Activated CD4-positive, alpha-beta T cell treated with anti-CD3 and anti-CD28 coated beads, Interleukin-2, amount 50 U/mL, for 4 hours (primary cell): ENCODE measurements at places on chromosomes 2 and 18.

GRCh38 chr2:96848264-96848663 is 4.4 kb upstream of the ANKRD23 start:
- no peak for DNase-seq

GRCh38 chr2:163687217-163687616 is 48.6 kb downstream of the FIGN start:
- no peak for DNase-seq

DNA sequence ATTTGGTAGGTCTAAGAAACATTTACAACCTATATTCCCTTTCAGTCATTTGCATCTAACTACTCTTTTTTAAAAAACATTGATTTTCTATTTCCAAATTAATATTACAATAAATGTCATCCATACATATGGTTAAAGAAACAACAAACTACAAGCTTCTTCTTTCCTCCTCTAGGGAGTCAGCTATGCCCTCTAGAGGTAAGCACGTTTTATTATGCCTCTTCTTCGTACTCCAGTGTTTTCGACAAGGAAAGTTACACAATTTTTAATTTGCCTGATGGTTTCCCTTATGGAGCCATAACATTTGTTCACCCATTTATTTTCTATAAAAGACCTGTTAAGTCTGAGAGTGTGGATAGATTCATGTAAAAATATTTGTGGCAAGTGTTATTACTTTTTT is 183.4 kb upstream of the CDH7 start:
- no peak for DNase-seq

GRCh38 chr18:48354746-48355260 is 54.4 kb downstream of the ZBTB7C start:
- no peak for DNase-seq

DNA sequence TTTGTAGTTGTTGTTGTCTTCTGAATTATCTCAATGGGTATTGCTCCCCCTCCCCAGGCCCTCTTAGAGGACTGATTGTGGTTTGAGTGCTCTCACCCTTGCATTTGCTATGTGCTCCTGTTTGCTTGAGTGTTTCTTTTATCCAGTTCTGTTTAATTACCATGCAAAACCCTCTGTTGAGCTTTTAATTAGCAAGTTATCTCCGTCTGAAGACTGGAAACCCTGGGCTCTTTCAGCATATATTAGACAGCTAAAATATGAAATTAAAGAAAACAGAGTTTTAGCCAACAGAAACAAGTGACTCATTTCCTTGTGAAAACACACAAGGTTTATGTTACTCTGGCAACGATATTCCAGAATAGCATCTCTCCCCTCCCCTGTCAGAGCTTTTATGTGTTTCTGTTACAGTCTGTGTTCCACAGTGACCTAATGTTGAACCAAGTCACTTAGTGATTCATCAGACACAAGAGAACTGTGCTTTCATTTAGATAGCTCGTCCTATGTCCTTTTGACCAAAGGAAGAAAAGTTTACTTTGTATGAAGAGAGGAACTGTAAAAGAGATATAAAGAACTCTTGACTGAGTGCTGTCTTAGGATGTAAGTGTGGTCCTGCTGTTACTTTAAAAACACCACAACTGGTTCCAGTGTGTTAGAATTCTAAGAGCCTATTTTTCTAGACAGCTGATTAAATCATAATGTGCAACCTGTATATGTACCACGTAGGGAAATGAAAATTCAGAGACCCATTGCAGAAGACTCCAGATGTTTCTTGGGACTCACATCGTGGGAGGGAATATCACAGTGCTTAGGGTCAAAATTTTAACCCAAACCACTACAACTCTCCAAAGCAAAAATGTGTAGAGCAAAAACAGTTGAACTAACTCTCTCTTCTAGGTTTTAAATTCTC is 172.8 kb upstream of the RBMS1 start:
- DNase-seq: no peak

DNA sequence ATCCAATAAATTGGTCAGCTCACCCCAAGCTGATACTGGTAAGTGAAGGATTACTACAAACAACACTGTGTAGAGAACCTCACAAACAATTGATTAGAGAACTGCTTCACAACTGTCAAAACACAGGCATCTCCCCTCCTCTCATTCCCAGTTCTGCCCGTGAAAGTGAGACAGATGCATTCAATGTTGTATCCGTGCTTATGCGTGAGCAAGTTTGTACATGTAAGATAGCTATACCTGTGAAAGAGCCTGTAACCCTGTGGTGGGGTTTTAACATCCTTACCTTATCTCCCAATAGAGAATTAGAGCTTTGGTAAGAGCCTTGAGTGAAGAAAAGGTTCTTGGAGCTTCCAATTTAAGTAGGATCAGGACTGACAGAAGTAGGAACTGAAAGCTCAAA is 9.1 kb downstream of the MARCHF4 start:
- no peak for DNase-seq

- DNase-seq: no peak
These were observed 453.9 kb upstream of the FSIP2 start for GRCh38 chr2:185284696-185285095.

DNA sequence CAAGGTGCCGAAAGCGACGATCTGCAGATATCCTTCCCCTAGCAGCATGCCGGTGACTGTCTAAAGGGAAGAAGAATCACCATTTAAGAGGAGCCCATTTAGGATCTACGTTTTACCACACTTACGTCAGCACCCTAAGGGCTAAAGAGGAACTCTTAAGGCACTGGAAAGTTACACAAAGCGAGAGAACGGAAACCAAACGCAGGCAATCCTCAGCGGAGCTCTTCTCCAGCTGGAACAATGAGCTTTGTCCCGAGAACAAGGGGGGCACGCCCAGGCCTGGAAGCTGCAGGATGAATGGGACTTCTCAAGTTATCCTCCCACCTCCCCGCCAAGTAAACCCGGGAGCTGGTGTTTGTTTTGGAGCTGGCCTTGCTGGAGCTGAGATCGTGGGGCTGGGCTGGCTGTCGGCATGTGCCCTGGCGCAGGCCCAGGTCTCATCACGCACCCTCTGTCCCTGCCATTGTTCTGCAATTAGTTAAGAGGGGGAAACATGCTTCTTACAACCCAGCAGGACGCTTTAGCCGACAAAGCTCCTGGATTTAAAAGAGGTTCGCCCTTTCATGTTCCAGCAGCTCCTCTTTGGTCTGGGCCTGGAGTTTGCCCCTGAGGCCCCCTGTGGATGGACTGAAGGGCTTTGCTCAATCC is 36.4 kb downstream of the PXDN start:
- no peak for DNase-seq

- DNase-seq: no peak
These were observed 224.1 kb upstream of the CCDC150 start for GRCh38 chr2:196415384-196415783.

- DNase-seq: no peak
These were observed 1.6 kb upstream of the KLF7 start for GRCh38 chr2:207167099-207167923.

- DNase-seq: no peak
These were observed 100.5 kb upstream of the ITPRID2 start for GRCh38 chr2:181790716-181791649.

DNA sequence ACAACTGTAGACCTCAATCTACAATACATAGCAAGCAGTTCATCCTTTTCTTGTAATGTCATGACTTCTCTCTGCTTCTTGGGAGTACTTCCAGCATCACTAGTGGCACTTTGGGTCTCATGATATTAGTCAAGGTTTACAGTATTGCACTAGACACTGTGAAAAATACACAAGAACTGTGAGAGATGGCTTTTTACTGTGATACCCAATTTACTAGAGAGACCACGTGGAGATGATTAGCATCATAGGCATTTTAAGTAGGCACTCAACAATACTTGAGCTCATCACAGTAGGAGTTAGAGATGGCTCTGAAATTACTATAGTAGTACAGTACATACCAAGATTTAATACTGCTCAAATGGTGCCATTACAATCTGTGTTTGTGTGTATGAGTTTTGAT is 112.8 kb upstream of the EML6 start:
- DNase-seq: no peak

DNA sequence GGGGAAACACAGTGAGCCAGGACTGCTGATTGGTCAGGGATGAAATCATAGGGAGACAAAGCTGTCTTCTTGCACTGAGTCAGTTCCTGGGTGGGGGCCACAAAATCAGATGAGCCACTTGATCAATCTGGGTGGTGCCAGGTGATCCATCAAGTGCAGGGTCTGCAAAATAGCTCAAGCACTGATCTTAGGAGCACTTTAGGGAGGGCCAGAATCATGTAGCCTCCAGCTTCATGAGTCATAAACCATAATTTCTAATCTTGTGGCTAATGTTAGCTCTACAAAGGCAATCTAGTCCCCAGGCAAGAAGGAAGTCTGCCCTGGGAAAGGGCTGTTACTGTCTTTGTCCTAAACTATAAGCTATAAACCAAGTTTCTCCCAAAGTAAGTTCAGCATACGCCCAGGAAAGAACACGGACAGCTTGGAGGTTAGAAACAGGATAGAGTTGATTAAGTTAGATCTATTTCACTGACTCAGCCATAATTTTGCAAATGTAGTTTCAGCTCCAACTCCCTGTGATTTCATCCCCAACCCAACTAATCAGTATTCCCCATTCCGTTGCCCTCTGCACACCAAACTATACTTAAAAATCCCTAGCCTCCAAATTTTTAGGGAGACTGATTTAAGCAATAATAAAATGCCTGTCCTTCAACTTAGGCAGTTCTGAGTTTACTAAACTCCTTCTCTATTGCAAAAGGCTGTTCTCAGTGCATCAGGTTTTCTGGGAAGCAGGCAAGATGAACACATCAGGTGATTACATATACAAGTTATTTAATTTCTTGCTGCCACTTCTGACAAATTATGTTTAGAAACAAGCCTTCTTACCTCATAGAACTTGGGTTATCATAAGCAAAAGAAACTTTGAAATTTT is 226.9 kb upstream of the SPOPL start:
- DNase-seq: no peak

GRCh38 chr18:3784949-3785348 is 335.0 kb downstream of the TGIF1 start:
- no peak for DNase-seq

- DNase-seq: no peak
These were observed 240.4 kb downstream of the MBD2 start for GRCh38 chr18:53984021-53984420.

DNA sequence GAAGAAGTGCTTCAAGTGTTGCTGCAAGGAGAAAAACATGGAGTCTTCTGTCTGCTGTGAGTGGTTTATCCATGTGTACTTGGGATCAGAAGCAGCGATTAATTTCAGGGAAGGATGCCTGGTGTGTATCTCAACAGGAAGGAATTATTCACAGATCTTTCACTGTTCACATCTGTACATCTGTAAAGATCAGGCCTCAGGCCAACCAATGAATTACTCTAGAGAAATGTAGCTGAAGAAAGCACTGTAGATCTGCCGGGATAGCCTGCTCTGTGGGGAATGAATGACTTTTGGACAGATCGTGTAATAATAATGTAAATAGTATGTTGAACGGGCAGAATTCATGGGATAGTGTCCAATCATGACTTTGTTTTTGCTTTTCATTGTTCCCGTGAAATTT is 54.0 kb upstream of the SPP2 start:
- no peak for DNase-seq

DNA sequence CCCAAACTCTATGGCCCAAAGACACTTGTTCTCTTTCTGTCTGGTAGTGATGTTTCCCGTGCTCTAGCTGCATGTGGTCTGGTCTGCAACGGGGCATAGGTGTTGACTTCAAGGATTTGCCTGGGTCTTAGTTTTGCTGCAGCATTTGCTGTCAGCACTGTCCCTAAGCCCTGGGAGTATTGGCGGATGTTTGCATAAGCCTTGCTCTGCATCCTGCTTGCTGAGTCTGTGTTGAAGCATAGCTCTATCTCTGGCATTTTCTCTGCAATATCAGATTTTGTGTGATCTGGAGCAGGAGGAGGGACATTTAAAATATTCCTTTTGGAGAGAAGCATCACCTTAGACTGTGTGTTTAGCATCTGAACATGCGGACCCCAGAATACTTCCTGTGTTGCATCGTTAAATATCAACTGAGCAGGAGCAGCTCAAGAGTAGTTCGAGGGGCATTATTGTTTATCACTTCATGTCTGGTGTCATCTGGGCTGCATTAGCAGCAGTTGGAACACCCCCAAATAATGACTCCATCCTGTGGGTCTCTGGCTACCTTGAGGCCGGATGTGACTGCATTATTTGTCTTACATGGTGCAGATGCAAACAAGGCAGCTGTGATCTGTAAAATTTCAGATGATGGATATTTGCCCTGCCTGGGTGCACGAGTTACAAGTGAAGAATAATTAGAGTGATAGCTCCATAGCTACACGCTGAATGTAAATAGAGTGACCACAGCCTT is 231.7 kb downstream of the TRIB2 start:
- DNase-seq: no peak
